ENCODE measurements at places on chromosomes 4 and X.

GRCh38 chrX:53732797-53733196 lies 46.3 kb upstream of the HUWE1 start:
- no peak overlapping the region for H3K27ac ChIP-seq
- no peak for DNase-seq
- H3K4me3 ChIP-seq: no peak overlapping the region
- H3K27me3 ChIP-seq: no peaks in the 10 kb centered on the region
- H3K36me3 ChIP-seq: no peaks in the 10 kb centered on the region
- H3K4me1 ChIP-seq: no peaks in the 10 kb centered on the region

DNA sequence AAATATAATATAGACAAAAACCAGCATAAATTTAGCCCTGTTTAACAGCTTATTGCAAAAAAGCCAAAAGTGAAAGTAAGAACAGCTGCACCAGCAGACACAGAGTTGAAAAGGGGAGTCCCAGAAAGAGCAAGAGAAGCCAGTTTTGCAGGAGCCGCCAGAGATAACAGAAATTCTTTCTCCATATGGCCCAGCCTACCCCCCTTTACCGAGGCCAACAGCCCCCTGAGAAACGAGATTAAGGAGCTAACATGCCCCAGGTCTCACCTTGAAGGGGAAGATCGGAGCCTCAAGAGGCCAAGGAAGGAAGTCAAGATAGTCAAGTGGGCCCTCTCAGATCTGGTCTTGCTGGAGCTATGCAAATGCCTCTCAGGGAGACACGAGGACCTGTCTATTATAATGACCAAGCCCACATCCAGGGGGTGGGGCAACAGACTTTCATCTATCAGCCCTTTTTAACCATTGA lies 4.8 kb downstream of the ACOX3 start:
- H3K4me3 ChIP-seq: no peak overlapping the region
- DNase-seq: no peak
- H3K36me3 ChIP-seq: no peaks in the 10 kb centered on the region
- peaks cover 10% of the 10 kb centered on the region for H3K4me1 ChIP-seq

GRCh38 chr4:157204634-157205244 lies 15.8 kb upstream of the GRIA2 start:
- no peak overlapping the region for H3K27ac ChIP-seq
- no peaks in the 10 kb centered on the region for H3K27me3 ChIP-seq
- DNase-seq: no peak
- H3K4me3 ChIP-seq: no peak overlapping the region
- no peaks in the 10 kb centered on the region for H3K36me3 ChIP-seq

DNA sequence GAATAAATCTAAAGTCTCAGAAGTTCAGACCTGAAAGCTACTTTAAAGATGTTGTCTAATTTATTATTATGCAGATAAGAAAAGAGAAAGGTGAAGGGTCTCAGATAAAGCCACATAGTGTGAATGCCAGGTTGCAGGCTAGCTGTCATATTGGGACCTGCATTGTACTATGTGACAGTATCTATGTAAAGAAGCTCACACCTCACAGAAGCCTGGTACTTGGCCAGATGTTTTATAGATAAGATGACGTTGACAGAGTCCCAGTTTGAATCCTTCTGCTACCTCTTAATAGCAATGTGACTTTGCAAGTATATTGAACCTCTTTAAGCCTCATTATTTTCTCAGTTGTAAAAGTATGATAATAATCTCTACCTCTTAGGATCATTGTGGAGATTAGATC lies 227.0 kb downstream of the SPRY1 start:
- no peaks in the 10 kb centered on the region for H3K4me1 ChIP-seq
- no peak for DNase-seq
- H3K27me3 ChIP-seq: no peaks in the 10 kb centered on the region
- H3K36me3 ChIP-seq: no peaks in the 10 kb centered on the region
- H3K4me3 ChIP-seq: no peak overlapping the region
- no peak overlapping the region for H3K27ac ChIP-seq

DNA sequence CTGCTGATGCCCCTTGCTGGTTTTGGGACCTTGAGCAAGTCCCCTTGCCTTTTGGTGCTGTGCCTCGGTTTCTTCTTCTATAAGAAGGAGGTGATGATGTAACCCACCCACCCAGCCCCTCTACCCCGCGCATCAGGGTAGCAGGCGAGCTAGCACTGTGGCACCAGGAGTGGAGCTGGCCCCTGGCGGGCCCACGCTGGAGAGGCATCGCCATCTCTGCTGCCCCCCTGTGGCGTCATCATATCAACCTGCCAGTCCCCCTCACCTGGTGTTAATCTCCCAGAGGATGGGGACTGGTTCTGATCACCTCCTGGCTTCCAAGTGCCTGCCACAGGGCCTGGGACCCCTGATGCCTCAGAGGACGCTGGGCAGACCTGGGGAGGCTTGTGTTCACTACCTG lies 6.3 kb upstream of the SORCS2 start:
- H3K4me1 ChIP-seq: no peaks in the 10 kb centered on the region
- no peaks in the 10 kb centered on the region for H3K36me3 ChIP-seq
- H3K27me3 ChIP-seq: no peaks in the 10 kb centered on the region
- no peak overlapping the region for H3K27ac ChIP-seq
- no peak overlapping the region for H3K4me3 ChIP-seq

DNA sequence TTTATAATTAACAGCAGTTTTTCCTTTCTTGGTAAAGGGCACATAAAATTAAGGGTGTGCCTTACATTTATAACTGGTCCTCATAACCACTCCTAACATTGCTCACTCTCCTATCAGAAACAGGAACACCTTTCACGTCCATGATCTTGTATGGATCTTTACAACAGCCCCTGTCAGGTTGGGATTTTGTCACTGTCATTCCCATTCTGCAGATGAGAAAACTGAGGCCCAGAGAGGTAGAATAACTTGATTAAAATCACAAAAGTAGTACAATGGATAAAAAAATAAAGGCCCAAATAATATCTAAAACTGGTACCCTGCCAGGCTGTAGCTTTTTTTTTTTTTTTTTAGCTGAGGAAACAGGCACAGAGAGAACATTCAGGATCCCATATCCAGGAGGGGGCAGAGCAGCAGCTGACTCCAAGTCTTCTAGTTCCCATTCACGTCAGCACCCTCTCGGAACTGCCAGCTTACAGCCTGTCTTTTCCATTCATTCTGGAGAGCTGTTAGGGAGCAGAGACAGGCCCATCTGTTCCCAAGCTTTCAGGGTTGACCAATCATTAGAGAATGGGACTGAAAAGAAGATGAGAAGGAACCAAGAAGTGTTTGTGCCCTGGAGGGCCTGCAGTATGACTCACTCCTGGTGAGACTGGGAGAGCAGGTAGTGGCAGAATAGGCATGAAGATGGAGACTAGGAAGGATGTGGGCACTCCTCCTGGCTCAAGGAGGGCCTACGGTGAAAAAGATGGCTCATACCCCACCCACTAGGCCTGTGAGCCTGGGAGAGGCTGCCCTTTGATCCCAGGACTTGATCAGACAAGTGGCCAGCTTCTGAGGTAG lies 7.3 kb downstream of the SUV39H1 start:
- H3K36me3 ChIP-seq: peaks cover 8% of the 10 kb centered on the region
- no peak overlapping the region for H3K4me3 ChIP-seq
- H3K27ac ChIP-seq: no peak overlapping the region

- no peak overlapping the region for H3K4me3 ChIP-seq
- no peaks in the 10 kb centered on the region for H3K36me3 ChIP-seq
- no peaks in the 10 kb centered on the region for H3K4me1 ChIP-seq
- no peak for DNase-seq
- no peak overlapping the region for H3K27ac ChIP-seq
These were observed 780.7 kb downstream of the PCDH18 start for GRCh38 chr4:136751556-136751955.

GRCh38 chr4:100790836-100791615 lies 273.2 kb upstream of the EMCN start:
- DNase-seq: no peak
- H3K36me3 ChIP-seq: no peaks in the 10 kb centered on the region
- H3K27me3 ChIP-seq: no peaks in the 10 kb centered on the region
- H3K4me3 ChIP-seq: no peak overlapping the region

- no peaks in the 10 kb centered on the region for H3K27me3 ChIP-seq
- H3K27ac ChIP-seq: no peak within 1 kb of the TSS
- no peak within 1 kb of the TSS for H3K4me3 ChIP-seq
- H3K4me1 ChIP-seq: no peaks in the 10 kb centered on the region
These were observed at the start of gene MAGEB3 for GRCh38 chrX:30230395-30230794. Gene MAGEB3, plus strand, starts transcription at chrX:30230657. Its CDS starts 5,268 bp downstream, at chrX:30235925.

All from ascending aorta (tissue), 2 donors.